Activated T-helper 1 cell treated with anti-CD3 and anti-CD28 coated beads, Interleukin-2, amount 50 U/mL, for 16 hours (primary cell): ENCODE measurements at places on chromosomes 16 and 17.

GRCh38 chr17:2723505-2723996 lies 12.0 kb upstream of the CLUH start:
- DNase-seq: no peak

- no peak for DNase-seq
Observed at GRCh38 chr17:9977180-9977575, 72.1 kb upstream of the RCVRN start.

DNA sequence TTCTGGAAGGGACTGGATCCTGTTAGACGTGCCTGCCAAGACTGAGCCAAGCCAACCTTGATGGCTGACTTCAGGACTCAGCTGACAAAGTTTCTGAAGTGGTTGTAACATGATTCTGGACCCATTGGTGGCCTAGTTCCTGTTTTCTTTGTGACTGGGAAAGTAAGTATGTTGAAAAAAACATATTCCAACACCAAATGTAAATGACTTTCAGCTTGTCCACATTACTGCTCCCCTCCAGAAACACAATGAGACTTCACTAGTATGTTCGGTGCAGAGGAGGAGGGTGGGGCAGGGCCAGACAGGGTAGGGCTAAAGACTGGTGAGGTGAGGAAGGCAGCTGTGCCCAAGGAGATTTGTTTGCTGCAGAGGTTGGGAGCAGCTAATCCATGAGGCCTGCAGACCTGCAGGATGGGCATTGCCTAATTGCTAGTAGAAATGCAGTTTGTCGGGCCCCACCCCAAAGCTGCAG lies 26.4 kb downstream of the NMT1 start:
- DNase-seq: no peak

GRCh38 chr16:85762970-85763369 lies 12.1 kb upstream of the C16orf74 start:
- no peak for DNase-seq

GRCh38 chr16:54397190-54397835 lies 110.7 kb upstream of the IRX3 start:
- DNase-seq: no peak

DNA sequence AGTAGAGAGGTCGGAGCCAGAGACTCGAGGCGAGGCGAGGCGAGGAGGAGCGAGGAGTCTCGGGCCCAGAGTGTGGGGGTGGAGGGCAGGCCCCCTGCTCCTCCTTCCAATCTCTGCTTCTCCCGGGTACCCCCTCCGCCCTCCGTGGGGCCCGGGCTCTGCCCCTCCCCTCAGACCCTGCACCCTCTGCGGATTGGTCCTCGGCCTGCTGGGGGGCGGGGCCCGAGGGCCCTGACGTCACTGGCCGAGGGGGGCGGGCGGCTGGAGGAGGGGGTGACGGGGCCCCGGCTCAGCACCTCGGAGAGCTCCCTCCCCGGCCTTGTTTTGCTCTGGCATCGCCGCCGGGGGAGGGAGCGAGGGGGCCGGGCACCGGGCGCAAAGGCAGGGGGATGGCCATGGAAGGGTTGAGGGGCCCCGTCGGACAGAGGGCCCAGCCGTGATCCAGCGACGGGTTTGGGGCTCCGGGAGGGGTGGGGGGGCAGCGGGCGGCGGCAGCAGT lies at the start of gene RUNDC3A:
TSS of gene RUNDC3A (plus strand) at position 282 of the 499 bp plus-strand sequence. CDS start 232 bp downstream, outside the sequence.
- DNase-seq: peak; percentile 75

DNA sequence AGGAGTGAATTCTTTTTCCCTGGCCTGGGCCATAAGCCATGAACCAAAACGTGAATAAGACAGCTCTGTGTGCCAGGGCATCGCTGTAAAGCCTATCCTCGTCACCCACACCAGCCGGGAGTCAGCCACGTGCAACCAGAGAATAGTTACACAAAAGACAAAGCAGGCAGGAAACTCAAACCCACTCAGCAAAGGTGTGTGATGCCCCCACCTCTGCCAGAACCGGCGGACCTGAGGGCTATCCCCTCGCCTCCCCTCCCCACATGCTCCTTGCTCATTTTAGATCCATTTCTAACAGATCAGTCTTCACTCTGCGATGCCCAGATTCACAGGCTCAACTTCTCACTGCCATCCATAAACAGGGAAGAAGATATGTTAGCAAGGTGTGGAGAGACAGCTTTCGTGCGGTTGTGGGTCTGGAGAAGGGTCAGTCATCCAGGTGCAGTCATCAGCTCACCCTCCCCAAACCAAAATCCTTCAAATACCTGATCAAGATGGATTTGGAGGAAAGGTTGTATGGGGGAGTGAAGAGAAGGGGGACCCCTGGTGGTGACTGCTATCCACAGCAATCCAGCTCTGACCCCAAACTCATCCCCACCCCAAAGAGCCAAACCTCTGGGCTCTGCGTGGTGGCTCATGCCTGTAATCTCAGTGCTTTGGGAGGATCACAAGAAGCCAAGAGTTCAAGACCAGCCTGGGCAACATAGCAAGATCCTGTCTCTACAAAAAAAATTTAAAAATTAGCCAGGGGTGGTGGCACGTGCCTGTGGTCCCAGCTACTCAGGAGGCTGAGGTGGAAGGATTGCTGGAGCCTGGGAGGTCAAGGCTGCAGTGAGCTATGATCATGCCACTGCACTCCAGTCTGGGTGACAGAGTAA lies 219.2 kb downstream of the C16orf78 start:
- no peak for DNase-seq

- DNase-seq: no peak
Observed at GRCh38 chr16:74480150-74481029, 59.1 kb upstream of the CLEC18B start.

GRCh38 chr17:11625878-11626277 lies 27.6 kb downstream of the DNAH9 start:
- no peak for DNase-seq

DNA sequence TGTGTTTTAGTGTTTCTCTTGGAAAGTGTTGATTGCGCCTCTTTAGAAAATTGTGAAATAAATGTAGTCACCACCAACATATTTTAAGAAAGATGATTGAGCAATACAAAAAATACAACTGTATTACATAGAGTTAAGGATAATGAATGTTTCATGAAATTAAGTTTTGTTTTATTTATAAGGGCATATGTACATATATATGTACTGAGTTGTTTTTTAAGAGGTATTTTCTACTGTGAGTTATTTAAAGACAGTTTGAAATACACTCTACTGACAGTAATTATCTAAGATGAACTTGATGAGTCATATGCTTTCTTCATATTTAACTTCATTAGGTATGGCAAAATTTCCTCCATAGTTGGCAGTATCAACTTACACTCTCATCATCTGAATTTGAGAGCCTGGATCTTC lies 411.7 kb downstream of the HS3ST3B1 start:
- DNase-seq: no peak

DNA sequence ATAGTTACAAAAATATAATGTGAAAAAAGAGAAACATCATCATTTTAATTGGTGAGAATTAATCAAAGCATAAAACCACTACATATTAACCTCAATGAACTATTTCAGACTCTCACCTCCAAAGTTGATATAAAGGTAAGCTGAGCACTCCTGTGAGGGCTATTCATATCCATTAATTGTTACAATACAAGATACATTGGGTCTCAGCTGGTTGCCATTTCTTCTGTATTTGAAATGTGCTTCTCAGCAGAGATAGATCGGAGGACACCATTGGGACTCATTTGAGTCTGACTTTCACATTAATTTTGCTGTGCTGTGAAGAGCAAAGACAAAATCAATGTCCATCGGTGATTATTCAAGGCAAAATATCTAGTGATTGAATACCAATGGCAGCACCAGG lies 459.5 kb upstream of the GOT2 start:
- no peak for DNase-seq

- DNase-seq: no peak
Observed at GRCh38 chr16:23316634-23317265, 14.6 kb downstream of the SCNN1B start.

DNA sequence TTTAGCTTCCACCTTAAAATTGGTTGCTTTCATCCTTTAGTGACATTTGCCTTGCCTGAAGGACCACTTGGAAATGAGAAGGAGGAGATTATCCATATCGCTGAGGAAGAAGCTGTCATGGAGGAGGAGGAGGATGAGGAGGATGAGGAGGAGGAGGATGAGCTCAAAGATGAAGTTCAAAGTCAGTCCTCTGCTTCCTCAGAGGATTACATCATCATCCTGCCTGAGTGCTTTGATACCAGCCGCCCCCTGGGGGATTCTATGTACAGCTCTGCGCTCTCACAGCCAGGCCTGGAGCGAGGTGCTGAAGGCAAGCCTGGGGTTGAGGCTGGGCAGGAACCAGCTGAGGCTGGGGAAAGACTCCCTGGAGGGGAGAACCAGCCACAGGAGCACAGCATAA lies 11.5 kb upstream of the TMEM106A start:
- DNase-seq: no peak

DNA sequence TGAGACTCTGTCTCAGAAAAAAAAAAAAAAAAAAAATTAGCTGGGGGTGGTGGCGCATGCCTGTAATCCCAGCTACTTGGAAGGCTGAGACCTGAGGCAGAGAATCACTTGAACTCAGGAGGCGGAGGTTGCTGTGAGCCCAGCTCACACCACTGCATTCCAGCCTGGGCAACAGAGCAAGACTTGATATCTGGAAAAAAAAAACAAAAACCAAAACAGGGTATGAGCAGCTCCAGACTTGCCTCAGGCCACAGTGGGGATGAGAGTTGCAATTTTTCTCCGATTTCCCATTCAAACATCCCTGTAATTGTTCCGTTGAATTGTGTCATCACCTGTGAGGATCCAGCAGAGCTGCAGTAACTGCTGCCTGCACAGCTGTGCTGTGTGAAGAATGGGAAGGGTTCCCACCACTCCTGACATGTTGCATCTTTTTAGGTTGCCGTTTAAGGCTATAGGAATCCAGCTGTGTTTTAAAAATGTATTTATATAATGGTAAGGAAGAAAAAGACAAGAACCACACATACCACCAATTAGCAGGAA lies 150.0 kb downstream of the VPS53 start:
- no peak for DNase-seq

DNA sequence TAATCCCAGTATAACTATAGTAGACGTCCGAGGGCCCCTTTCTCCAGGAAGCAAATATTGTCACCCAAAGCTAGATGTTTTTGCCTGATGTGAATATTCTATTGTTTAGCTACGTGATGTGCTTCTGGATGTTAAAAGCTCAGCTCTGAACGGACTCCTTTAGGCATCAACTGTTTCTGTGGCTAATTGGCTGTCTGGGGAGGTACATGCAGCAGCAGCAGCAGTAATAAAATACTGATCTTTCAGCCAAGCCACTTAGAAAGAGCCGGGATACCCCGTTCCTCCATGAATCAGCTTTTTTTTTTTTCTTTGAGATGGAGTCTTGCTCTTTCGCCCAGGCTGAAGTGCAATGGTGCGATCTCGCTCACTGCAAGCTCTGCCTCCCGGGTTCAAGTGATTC lies 43.0 kb downstream of the TRARG1 start:
- no peak for DNase-seq
